ENCODE measurements at places on chromosomes 3 and 15. TPM values are rescaled to one million over a fixed set of nuclear protein-coding genes. Genes with fewer than 3 reads are reported as not detected.

POU1F1 gene
- not detected for total RNA-seq

GRCh38 chr3:187843654-187844053 is 98.4 kb upstream of the BCL6 start:
- no peaks in the 10 kb centered on the region for H3K27me3 ChIP-seq
- no peaks in the 10 kb centered on the region for H3K36me3 ChIP-seq
- no peak for DNase-seq
- H3K4me1 ChIP-seq, result no peaks in the 10 kb centered on the region
- no peak overlapping the region for H3K4me3 ChIP-seq
- H3K27ac ChIP-seq, result no peak overlapping the region

- H3K27ac ChIP-seq, result no peak overlapping the region
- no peaks in the 10 kb centered on the region for H3K27me3 ChIP-seq
- no peaks in the 10 kb centered on the region for H3K4me1 ChIP-seq
- H3K36me3 ChIP-seq, result no peaks in the 10 kb centered on the region
These were observed 5.5 kb upstream of the ARRDC4 start for GRCh38 chr15:97955035-97955434.

- no peak for DNase-seq
- no peaks in the 10 kb centered on the region for H3K27me3 ChIP-seq
- no peak overlapping the region for H3K4me3 ChIP-seq
- no peaks in the 10 kb centered on the region for H3K4me1 ChIP-seq
- H3K36me3 ChIP-seq, result no peaks in the 10 kb centered on the region
These were observed 140.2 kb downstream of the CACNA2D3 start for GRCh38 chr3:54262541-54262940.

- H3K4me3 ChIP-seq, result no peak overlapping the region
- no peaks in the 10 kb centered on the region for H3K27me3 ChIP-seq
- H3K4me1 ChIP-seq, result no peaks in the 10 kb centered on the region
- no peak for DNase-seq
These were observed 322.8 kb downstream of the RAP2B start for GRCh38 chr3:153484842-153485241.

DNA sequence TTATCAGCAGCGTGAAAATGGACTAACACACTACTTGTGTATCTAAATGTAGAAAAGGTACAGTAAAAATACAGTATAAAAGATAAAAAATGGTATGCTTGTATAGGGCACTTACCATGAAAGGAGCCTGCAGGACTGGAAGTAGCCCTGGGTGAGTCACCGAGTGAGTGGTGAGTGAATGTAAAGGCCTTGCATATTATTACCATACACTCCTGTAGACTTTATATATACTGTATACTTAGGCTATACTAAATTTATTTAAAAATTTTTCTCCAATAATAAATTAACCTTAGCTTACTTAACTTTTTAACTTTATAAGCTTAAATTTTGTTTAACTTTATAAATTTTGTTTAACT is 67.2 kb upstream of the TSPAN3 start:
- H3K4me3 ChIP-seq, result no peak overlapping the region
- peaks cover 15% of the 10 kb centered on the region for H3K36me3 ChIP-seq
- no peaks in the 10 kb centered on the region for H3K27me3 ChIP-seq
- peaks cover 3% of the 10 kb centered on the region for H3K4me1 ChIP-seq
- peak; percentile 73 for DNase-seq

GRCh38 chr15:23497710-23498111 is 50.7 kb upstream of the GOLGA6L2 start:
- H3K27me3 ChIP-seq, result no peaks in the 10 kb centered on the region
- no peak overlapping the region for H3K4me3 ChIP-seq
- no peaks in the 10 kb centered on the region for H3K36me3 ChIP-seq
- no peaks in the 10 kb centered on the region for H3K4me1 ChIP-seq

CRABP1 gene
- not detected for total RNA-seq

- no peak overlapping the region for H3K4me3 ChIP-seq
- no peak overlapping the region for H3K27ac ChIP-seq
- no peak for DNase-seq
- no peaks in the 10 kb centered on the region for H3K27me3 ChIP-seq
- no peaks in the 10 kb centered on the region for H3K36me3 ChIP-seq
These were observed 33.3 kb downstream of the TFDP2 start for GRCh38 chr3:142115867-142116668.

SYNPR gene
- not detected for total RNA-seq

- peak overlapping the region; percentile 69 for H3K4me3 ChIP-seq
- no peaks in the 10 kb centered on the region for H3K4me1 ChIP-seq
- no peak overlapping the region for H3K27ac ChIP-seq
- DNase-seq, result peak; percentile 18
These were observed 775 bp upstream of the CCDC39 start for GRCh38 chr3:180680097-180680430.

DNA sequence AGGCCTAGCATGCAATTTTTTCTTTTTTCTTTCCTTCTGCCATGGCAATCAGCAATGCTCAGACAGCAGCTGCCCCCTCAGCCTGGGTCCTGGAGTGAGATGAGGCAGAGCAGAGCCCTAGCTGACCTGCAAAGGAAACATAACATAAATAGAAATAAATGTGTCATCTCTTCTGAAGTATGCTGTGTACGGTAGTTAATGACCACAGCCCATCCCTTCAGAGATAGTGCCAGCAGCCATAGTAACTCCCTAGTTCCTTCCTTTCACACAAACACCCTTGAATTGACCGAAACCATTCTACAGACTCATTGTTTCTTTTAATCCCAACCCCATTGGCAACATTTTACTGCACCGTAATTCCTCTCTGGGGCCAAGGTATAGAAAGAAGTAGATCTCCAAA is 8.4 kb upstream of the CD47 start:
- DNase-seq, result peak; percentile 50
- H3K4me3 ChIP-seq, result no peak overlapping the region
- no peaks in the 10 kb centered on the region for H3K36me3 ChIP-seq
- H3K4me1 ChIP-seq, result peaks cover 7% of the 10 kb centered on the region

DNA sequence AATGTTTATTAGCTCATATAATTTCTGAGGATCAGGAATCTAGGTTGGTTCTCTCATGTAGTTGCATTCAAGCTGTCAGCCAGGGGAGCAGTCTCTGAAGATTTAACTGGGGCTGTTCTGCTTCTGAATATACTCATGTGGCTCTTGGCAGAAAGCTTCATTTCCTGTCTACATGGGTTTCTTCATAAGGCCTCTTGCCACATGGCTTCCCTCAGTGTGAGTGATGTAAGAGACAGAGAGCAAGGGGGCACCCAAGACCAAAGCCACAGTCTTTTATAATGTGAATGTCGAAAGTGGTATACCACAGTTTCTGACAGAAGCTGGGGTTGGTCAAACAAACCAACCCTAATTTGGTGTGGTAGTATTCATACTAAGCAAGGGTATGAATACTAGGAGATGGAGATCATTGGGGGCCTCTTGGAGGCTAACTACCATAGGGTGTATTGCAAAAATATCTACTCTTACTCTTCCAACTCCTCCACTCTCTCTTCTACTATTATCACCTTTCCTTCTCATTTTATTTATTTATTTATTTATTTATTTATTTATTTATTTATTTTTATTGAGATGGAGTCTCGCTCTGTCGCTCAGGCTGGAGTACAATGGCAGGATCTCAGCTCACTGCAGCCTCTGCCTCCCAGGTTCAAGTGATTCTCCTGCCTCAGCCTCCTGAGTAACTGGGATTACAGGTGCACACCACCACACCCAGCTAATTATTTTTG is 123.8 kb downstream of the B3GALNT1 start:
- no peak overlapping the region for H3K4me3 ChIP-seq
- H3K27me3 ChIP-seq, result no peaks in the 10 kb centered on the region
- no peaks in the 10 kb centered on the region for H3K36me3 ChIP-seq
- DNase-seq, result no peak
- no peak overlapping the region for H3K27ac ChIP-seq

DNA sequence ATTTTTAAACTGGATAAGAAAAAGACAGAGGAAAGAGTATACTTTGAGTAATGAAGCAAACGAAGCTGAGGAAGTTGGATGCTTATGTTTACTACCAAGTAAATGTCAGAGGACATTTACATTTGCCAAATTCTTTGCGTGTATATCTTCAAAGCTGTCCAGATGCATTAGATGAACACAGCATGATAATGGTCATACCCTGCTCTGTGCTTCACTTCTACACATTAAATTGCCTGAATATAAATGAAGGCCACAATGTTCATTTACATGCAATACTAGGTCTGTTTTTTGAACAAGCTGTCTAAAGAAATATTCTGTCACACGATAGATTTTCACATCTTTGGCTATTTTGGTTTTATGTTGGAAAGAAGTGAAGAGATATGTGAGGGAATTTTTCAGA is 405.8 kb upstream of the ADAMTS9 start:
- H3K27me3 ChIP-seq, result no peaks in the 10 kb centered on the region
- DNase-seq, result no peak
- H3K36me3 ChIP-seq, result no peaks in the 10 kb centered on the region
- H3K4me3 ChIP-seq, result no peak overlapping the region

DNA sequence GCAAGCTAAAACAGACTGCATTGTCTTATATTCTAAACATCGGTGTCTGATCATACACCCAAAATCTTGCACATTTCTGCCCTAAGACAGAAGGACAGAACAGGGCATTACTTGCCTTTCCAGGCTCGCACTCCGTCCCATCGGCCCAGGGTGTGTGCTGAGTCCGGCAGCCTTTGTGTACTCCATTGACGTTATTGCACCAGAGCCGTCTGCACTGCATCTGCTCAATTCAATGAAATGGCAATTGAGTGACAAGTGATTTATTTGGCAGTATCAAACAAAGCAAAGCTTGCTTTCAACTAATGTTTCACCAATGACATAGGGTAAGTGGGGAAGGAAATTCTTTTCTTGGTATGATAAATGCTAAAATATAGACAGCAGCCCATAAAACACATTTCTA is 40.0 kb downstream of the ADAMTS9 start:
- H3K4me3 ChIP-seq, result no peak overlapping the region
- peaks cover 4% of the 10 kb centered on the region for H3K4me1 ChIP-seq
- no peaks in the 10 kb centered on the region for H3K27me3 ChIP-seq
- H3K36me3 ChIP-seq, result peaks cover 9% of the 10 kb centered on the region

SUSD5 gene
- 2.9 TPM for total RNA-seq

DNA sequence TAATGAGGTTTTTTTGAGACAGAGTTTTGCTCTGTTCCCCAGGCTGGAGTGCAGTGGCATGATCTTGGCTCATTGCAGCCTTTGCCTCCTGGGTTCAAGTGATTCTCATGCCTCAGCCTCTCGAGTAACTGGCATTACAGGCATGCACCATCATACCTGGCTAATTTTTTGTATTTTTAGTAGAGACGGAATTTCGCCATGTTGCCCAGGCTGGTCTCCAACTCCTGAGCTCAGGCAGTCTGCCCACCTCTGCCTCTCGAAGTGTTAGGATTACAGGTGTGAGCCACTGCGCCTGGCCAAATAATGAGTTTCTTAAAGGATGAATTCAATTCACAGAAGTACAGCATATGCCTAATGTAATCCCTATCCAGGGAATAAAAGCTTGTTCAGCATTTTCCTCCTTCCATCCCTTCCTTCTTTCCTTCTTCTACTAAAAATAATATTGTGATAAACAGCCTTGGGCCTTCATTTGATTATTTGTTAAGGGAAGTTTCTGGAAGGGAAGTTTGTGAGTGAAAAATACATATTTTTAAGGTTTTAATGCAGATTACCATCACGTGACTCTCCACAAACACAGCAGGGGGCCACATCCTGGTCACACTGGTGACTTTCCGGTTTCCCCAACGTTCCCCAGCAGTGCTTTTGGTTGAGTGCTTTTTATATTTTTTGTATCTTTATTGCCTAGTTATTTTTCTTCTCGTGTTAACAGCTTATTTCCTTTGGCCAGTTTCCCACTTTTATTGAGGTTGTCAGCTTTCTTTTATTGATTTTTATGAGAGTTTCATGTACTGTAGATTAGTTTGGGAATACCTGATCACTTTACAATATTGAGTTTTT is 116.8 kb downstream of the USP13 start:
- H3K4me1 ChIP-seq, result no peaks in the 10 kb centered on the region
- no peak overlapping the region for H3K4me3 ChIP-seq

DNA sequence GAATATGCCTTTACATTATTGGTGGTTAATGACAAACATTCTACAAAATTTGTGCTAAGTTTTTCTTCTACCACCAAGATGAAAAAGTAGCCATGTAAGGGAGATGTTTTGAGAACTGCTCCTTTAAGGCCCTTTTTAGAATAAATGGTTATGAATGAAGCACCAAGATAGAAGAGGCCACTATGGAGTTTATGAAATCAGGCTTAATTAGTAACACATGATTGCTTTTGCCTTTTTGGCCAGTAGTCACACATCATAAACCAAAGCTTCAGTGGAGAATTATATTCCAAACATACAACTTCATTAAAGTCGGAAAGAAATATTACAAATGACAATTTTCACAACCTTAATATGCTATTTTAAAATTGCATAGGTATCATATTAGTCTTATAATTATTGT is 331.7 kb downstream of the RBMS3 start:
- H3K27ac ChIP-seq, result no peak overlapping the region
- no peaks in the 10 kb centered on the region for H3K27me3 ChIP-seq
- no peak overlapping the region for H3K4me3 ChIP-seq

CCR9 gene
- total RNA-seq, result not detected

GRCh38 chr3:17579289-17580031 is 163.0 kb downstream of the TBC1D5 start:
- no peak overlapping the region for H3K27ac ChIP-seq
- peak; percentile 10 for DNase-seq
- no peak overlapping the region for H3K4me3 ChIP-seq
- H3K36me3 ChIP-seq, result no peaks in the 10 kb centered on the region
- no peaks in the 10 kb centered on the region for H3K27me3 ChIP-seq
- H3K4me1 ChIP-seq, result no peaks in the 10 kb centered on the region

- H3K4me3 ChIP-seq, result no peak overlapping the region
- peaks cover 27% of the 10 kb centered on the region for H3K27me3 ChIP-seq
- no peaks in the 10 kb centered on the region for H3K36me3 ChIP-seq
These were observed 81.4 kb downstream of the CGNL1 start for GRCh38 chr15:57457726-57458125.

DNA sequence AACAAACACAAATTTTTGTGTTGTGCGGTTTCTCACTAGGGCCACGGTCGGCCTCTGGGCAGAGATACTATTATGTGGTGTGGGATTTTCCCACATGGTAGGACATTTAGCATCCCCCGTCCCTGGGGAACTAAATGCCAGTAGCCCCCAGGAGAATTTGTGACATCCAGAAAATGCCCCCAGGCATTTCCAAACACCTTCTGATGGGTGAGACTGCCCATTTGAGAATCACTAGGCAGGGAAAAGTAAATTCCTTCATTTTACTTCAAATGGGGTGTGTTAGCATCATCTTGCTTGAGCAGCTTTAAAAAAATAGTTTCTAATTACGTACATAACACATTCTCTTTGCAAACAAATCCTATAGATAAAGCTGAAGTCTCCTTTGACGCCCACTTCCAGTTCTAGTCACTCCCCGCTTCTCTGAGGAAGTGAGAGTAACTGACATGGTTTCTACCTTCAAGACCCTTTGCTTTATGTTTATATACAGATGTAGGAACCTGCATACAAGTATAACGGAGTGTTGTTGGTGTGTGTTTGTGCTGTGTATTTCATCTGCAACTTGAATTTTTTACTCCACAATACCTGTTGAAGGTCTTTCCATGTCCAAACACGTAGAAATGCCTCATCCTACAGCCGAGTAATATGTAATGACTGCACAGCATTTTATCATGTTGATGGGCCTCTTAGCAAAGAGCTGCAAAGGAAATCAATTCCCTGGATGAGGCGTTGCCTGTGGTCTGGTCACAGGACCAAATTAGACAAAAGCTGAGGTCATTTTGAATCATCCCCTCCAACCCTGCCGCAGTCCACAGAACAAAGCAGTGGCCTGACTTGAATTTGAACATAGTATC is 31.4 kb upstream of the ZBTB38 start:
- H3K27ac ChIP-seq, result no peak overlapping the region
- H3K27me3 ChIP-seq, result no peaks in the 10 kb centered on the region
- no peak overlapping the region for H3K4me3 ChIP-seq
- DNase-seq, result peak; percentile 87
- H3K36me3 ChIP-seq, result no peaks in the 10 kb centered on the region

GRCh38 chr3:186180891-186181481 is 72.1 kb upstream of the ETV5 start:
- no peaks in the 10 kb centered on the region for H3K36me3 ChIP-seq
- no peak overlapping the region for H3K4me3 ChIP-seq
- no peak overlapping the region for H3K27ac ChIP-seq
- no peaks in the 10 kb centered on the region for H3K4me1 ChIP-seq
- H3K27me3 ChIP-seq, result peaks cover 26% of the 10 kb centered on the region
